ENCODE measurements at places on chromosomes 7 and 10.

DNA sequence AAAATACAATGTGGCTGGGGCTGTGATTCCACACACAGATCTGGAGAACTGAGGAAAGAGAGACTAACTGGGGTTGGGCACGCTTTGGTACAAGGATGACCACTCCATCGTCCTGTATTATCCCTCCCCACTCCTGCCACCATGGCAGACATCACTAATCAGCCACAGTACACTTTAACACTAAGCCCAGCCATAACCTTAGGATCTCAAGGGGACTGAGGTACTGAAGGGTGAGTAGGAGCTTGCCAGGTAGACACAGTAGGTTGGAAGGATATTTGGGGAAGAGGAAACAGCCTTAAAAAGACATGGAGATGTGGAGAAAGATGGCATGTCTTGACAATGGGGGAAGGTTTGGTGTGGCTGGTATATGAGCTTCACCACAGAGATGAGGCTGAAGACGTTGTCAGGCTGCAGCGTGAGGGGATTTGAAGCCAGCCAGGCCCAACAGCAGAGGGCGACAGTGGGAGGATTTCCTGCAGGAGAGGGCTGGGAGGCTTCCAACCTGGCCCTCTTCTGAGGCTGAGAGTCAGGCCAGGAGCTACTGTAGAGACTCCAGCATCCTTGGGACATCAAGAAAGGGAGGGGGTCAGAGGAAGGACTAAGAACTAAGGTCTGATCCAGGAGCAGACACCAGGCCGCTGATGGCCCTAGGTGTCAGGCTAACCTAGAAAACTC lies 58.6 kb upstream of the COL13A1 start:
- no peak for DNase-seq

- no peak for DNase-seq
These were observed 80.2 kb upstream of the GTF2IRD1 start for GRCh38 chr7:74373536-74373935.

DNA sequence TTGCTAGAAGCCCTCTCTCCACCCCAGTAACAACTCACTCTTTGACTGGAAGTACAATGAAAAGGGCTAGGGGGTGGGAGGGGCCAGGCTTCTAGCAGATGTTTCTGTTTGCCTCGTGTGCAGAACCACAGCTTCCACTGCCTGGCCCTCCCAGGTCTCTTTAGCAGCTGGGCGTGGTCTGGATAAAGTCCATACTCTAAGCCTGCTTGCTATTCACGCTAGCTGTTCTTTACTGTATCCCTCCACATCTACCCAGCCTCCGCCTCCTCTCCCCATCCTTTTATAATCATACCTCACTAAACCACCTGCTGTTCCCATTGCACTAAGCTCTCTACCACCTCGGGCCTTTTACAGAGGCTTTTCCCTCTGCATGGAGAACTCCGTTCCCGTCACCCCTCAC lies 288.8 kb downstream of the CAMK1D start:
- DNase-seq = no peak

- DNase-seq = peak; percentile 37
These were observed 15.6 kb downstream of the LYZL1 start for GRCh38 chr10:29304264-29304994.

DNA sequence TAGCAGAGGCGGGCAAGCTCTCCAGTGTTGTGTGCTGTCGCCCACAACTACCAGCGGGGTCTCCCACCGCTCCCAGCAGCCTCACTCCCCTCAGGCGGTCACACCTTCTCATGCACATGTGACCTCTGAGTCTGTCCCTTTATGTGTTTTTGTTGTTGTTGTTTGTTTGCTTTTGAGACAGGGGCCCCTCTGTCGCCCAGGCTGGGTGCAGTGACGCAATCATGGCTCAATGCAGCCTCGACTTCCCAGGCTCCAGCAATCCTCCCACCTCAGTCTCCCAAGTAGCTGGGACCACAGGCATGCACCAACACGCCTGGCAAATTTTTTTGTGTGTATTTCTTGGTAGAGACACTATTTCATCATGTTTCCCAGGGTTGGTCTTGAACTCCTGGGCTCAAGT lies 1.5 kb downstream of the CPSF4 start:
- no peak for DNase-seq

DNA sequence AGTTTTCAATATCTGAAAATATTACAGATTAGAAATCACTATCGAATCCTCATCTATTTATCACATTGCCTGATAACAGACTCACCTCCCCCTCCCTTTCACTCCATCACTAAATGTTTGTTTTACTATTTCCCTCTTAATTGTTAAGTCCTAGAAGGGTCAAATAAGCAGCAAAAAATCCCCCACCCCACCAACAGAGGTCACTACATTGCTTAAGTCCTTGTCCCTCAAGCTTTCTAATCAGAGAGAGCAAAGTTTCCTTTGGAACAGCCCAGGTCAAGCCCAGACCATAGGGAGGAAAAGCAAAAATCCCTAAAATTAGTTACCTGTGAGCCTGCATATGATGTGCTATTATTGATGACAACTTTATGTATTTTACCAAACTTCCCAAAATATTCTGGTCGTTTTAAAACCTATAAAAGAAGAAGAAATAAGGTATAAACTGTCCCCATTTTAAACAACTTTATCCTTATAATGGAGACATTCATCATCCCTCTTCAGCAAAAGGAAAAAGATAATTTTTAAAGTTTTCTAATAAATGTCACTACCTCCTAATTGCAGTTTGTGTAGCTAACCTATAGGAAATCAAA lies 95.0 kb downstream of the CNOT4 start:
- peak; percentile 23 for DNase-seq

DNA sequence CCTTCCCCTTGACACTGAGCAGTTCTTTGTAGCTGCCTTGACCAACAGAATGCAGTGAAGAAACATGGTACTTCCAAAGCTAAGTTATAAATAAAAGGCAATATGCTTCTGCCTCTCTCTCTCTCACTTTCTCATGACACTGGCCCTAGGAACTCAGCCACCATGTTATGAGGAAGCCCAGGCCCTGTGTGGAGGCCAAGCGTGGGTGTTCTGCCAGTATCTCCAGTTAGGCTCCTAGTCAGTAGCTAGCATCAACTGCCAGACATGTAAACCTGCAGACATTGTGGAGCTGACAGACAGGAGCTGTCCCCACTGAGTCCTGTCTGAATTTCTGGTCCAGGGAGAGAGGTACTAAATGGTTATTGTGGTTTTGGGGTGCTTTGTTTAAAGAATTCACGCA lies 45.2 kb downstream of the TMEM209 start:
- DNase-seq = no peak

DNA sequence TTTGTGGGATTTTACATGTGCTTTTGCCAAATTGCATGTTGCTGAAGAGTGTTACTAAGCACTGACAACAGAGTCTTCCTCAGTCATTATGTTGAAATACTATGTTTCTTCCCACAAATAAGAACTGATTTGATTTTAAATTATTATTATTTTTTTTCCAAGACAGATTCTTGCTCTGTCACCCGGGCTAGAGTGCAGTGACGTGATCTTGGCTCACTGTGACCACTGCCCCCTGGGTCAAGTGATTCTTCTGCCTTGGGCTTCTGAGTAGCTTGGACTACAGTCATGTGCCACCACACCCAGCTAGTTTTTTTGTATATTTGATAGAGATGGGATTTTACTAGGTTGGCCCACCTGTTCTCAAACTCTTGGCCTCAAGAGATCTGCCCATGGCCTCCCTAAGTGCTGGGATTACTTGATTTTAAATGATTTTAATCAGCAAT lies 42.3 kb downstream of the MINPP1 start:
- DNase-seq = no peak

DNA sequence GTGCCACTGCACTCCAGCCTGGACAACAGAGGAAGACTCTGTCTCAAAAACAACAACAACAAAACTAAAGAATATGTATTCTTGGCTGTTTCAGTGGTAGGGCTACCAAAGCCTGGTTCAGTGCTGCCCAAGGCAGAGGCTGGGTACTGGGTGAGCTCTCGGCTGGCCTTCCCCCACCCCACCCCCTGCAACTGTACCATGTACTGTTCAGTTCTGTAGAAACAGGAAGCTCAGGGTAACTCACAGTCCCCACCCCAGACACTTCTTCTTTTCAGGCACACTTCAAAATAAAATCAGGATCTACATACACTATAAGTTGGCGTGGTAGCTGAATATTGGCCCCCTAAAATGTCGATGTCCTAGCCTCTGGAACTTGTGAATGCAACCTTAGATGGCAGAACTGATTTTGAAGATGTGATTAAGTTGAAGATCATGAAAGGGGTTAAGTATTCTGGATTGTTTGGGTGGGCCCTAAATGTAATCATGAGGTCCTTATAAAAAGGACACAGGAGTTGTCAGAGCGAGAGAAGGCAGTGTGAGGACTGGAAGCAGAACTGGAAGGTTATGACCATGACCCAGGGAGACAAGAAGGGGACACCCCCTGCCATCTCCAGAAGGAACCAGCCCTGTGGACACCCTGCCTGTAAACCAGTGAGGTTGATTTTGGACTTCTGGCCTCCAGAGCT lies 31.2 kb downstream of the TBXAS1 start:
- no peak for DNase-seq

GRCh38 chr10:128697437-128697836 lies 571.2 kb upstream of the MKI67 start:
- DNase-seq = no peak

- no peak for DNase-seq
These were observed 110.0 kb upstream of the GLCCI1 start for GRCh38 chr7:7858559-7858958.

- no peak for DNase-seq
These were observed 38.7 kb downstream of the CALML5 start for GRCh38 chr10:5460468-5461202.

DNA sequence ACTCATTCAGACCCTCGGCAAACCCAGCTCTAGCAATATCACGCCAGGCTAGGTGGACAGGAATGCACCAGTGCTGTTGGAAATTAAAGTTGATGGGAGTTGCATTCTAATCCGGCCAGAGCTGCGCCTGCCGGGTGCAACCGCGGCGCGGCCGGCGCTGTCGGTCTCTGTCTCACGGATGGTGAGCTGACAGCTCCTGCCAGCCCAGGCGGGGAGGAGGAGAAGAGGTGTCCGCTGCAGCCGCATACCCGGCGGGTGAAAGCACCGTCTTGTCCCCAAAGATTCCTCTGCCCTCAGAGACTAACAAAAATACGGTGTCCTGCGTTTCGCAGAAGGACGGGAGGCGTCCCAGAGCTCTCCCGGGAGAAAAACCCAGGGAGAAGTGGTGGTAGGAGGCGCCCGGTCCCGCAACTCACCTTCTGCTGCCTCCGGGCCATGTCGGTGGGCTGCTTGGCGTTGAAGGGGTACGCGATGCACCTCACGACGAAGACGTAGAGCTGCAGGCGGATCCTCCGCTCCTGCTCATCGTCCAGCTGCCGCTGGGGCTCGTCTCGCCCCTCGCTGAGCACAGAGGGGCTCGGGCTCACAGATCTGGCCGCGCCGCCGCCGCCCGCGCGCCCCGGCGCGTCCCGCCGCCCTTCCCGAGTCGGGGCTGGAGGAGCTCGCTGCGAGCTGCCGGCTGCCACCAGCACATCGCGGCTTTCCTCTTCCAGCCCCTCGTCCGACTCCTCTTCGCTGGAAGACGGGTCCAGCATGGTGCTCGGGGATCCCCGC lies 490 bp downstream of the CADPS2 start:
- DNase-seq = no peak

DNA sequence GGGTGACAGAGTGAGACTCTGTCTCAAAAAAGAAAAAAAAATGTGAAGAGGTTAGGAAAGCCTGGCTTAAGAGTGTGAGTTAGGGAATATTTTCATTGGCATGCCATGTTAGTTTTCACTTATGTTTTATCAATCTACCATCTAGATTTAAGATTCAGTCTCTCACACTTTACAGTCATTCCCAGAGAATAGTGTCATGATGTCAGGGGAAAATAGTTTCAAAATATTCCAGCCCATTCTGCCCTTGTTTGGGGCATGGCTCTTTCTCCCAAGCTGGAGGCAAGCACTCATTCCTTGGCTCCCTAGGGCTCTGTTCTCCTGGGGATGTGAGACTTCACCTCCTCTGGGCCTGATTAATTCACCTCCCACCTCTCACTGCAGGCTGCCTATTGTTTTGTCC lies 331.5 kb downstream of the CXCL12 start:
- DNase-seq = no peak

DNA sequence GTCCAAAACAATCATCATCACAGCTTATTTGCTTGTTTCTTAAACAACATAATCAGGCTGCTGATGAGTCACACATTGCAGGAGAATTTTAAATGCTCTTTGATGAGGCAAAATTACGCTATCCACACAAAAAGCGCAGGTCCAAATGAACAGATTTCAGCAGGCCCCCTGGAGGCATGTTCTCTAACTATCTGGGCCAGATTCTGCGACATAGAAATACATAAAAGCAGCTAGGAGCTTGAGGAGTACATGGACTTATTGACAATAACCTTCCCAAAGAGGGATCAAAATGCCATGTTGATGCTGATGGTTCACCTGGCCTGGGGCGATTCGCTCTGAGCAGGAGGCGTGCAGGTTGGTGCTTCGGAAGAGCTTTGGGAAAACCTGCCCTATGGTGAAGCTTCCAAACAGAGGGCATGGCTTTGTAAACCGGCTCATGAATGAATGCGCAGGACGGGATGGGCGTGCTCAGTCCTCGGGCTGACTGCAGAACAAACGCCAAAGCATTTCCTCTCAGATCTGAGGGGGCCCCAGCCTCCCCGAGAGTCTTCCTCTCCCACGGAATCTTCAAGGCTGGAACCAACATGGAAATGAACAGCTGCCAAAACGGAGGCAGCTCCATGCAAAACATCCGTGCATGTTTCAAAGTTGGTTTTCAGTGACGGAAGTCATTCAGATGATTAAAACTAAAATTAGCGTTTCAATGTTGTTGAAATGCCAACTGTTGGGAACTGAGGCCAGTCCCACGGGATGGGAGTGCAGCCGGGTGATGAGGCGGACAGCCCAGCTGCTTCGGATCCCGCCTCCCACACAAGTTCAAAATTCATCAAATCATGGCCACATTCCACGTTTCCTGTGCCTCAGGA lies 179.6 kb downstream of the TCERG1L start:
- DNase-seq = no peak

- DNase-seq = no peak
These were observed at the start of gene HOXA9 for GRCh38 chr7:27165089-27165995. Gene HOXA9, minus strand, starts transcription at chr7:27165537. Its CDS starts 80 bp downstream, at chr7:27165457.

- DNase-seq = no peak
These were observed 21.5 kb downstream of the INSYN2A start for GRCh38 chr10:127174866-127175265.

Measured in CD4-positive, alpha-beta T cell treated with Interleukin-10 for 1 hour (primary cell).